Stimulated activated CD8-positive, alpha-beta memory T cell treated with anti-CD3 and anti-CD28 coated beads, Interleukin-15, amount 100 ng/mL, for 24 hours (primary cell): ENCODE measurements at places on chromosomes 3 and 15.

GRCh38 chr3:183350164-183350563, 78.3 kb downstream of the MCF2L2 start:
- no peak for DNase-seq

DNA sequence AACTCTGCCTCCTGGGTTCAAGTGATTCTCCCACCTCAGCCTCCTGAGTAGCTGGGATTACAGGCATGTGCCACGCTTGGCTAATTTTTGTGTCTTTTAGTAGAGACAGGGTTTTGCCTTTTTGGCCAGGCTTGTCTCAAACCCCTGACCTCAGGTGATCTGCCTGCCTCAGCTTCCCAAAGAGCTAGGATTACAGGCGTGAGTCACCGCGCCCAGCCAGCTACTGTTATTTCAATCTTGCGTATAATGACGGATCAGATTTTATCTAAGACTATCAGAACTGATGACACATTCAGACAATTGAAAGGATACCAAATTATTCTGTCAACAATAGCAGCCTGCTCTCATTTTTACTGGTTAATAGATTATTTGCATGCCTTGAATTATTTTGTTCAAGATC, 612.2 kb downstream of the ZIC1 start:
- no peak for DNase-seq

DNA sequence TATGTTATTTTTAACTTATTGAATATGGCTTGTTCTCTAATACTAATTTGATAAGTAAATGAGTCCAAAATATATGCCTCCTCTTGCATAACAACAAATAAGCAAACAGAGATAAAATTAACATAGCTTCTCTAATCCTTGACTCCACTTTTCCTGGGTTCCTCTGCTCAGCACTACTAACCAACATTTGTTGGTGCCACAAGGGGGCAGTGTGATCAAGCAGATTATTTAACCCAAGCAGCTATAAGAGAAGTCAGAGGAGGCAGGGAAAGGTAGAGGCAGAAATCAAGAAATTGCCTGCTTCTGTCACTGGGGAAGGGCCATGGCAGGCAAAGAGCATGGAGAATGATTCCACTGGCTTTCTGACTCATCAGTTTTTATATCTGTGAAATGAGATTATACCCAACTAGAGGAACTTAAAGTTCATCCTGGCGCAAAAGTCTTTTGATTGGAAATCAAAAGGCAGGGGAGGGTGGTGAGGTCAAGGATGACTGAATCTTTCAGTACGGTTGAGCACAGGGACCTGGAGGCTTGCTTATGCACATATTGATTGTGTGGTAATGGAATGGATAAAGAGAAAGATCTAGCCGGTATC, 152.2 kb downstream of the IGSF11 start:
- DNase-seq: peak; percentile 30

DNA sequence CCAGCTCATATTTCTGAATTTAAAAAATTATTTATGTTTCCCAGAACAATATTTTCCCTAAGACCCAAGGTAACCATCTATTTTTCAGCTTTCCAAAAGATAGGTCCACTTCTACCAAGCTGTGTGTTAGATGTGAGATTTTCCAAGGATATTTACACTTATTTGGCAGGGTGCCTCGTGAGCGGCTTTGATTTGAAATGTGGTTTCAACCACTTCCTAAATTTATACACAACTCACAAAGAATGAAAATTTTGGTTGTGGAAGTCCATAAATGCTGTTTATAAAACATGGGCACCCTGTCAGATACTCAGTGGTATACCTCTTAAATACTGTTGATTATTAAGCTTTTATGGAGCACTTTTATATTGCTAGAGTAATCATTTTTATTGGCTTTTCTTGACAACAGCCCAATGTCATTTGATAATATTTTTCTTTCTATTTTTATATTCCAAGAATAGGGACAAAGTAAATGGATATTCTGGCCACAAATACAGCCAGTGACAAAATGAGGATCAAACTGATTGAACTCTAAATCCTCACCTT, 57.6 kb downstream of the GAP43 start:
- DNase-seq: no peak

- DNase-seq: no peak
These were observed 1247.2 kb downstream of the ROBO2 start for GRCh38 chr3:78287085-78287484.
